ENCODE measurements at places on chromosomes 1 and 21. TPM values are rescaled to one million over a fixed set of nuclear protein-coding genes. Genes with fewer than 3 reads are reported as not detected.

The S100A7 gene
- not detected for total RNA-seq

The TTC13 gene
- total RNA-seq, result 11.4 TPM

The SPRR2B gene
- total RNA-seq, result not detected

The ATP6V1G3 gene
- total RNA-seq, result not detected

The GPR3 gene
- total RNA-seq, result 1.9 TPM
